ENCODE measurements at places on chromosomes 2 and 18.

DNA sequence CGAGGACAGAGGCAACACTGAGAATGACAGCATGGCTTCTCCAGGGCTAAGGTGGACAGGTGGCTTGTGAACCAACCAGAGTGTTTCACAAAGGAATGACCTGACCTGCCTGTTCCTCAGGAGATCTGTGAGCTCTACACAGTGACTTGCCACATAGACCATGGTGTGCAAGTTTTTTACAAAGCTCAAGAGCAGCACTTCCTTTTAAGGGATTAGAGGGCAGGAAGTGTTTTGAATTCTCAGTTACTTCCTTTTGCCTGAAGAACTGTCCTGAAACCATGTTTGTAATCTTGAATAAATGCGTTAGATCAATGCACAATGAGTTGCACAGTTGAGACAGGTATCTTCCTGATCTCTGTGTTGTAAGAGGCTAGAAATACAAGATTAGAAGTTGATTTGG is 421.9 kb downstream of the THSD7B start:
- no peak for DNase-seq

DNA sequence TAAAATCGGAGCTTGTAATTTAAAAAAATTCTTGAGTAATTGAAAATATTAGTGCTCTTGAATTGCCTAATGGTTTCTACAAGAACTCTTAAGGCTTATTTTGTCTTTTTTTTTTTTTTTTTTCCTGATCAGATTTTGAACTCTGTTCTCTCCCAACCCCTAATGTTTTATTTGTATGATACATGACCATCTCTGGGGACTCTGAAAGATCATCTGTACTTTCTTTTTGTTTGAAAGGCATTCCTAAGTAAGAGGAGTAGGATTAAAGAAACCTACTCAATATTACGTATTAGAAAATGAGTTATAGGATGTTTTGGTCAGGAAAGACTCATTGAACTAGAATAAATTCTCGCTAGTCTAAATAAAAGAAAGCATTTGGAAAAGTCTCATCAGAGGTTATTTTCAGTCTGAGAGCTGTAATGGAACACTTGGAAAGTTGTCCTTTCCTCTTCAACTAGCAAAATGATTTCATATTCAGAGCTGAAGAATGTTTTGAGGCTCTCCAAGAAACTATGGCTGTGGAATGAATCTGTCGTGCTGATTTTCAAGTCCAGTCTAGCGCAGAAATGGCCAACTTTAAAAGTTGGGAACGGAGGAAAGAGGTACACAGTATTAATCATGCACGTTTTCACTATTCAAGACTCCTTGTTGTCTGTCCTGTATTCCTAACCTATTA is 182.7 kb downstream of the PRPF40A start:
- no peak for DNase-seq

GRCh38 chr2:5175231-5175630 is 517.0 kb upstream of the SOX11 start:
- DNase-seq: no peak

DNA sequence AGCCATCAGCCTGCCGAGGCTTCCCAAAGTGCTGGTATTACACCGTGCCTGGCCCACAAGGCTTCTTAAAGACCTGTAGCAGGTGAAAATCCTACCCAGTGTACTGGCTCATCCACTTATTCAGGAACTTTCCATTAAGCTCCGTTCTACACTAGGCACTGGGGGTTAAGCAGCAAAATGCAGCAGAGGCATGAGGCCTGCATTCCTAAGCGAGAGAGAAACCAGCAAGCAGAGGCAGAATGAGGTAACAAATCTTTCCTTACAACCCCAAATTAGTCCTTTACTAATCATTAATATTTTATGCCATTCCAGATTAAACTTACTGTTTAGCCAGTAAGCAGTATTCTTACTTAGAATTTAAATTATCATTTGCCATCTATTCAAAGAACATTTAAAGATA is 32.8 kb downstream of the UXS1 start:
- DNase-seq: no peak

DNA sequence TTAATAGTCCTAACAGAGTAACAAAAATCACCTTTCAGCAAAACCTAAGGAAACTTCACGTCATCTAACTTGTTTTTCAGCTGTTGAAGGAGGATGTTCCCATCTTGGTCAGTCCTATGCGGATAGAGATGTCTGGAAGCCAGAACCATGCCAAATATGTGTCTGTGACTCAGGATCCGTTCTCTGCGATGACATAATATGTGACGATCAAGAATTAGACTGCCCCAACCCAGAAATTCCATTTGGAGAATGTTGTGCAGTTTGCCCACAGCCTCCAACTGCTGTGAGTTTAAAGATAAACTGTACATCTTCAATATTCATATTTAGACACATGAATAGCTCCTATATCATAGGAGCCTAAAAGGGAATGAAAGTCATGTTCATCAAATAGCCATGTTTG is 10.5 kb downstream of the COL3A1 start:
- no peak for DNase-seq

- DNase-seq: no peak
Measured at GRCh38 chr18:12895626-12896025, 11.6 kb upstream of the PTPN2 start.

DNA sequence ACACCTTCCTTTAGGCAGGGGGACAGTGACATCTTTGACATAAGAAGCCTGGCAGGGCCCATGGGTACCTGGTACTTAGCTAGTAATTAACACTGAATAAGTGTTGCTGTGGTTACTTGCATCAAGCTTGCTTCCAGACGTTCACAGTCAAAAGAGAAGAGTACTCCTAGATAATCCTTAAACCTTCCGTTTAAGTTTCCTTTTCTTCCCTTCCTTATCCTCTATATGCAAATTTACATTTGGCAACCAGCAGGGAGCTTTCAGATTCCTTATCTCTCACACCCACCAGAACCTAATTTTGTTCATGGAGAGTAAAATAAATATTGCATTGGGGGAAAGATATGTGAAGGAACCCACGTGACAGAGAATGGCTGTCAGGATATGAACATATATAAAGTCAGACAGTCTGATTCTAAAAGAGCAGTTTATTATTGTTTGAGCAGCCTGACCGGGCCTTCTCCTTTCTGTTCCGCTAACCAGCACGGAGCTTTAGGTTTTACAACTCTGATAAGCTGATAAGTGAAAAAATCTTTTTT is 7.8 kb upstream of the RAB31 start:
- no peak for DNase-seq

DNA sequence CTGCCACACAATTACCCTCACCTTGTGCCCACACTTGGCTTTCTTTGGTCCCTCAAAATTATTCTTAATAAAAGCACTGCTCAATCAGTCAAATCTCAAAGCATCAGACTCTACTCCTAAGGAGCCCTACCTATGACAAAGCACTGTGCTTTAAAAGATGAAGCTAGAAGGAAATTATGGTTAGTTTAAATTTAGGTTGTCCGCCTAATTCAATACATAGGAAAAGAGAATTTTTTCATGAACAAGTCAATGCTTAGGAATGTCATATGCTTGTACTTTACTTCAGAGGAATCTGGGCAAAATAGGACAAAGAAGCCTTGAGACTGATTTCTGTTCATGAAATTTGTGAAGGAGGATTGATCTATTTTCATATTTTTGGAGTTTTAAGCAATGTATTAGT is 726.4 kb upstream of the CDH2 start:
- DNase-seq: no peak

- DNase-seq: no peak
Measured at GRCh38 chr2:28993206-28993960, 12.3 kb downstream of the TOGARAM2 start.

GRCh38 chr18:43547456-43547855 is 270.2 kb upstream of the SYT4 start:
- DNase-seq: no peak

DNA sequence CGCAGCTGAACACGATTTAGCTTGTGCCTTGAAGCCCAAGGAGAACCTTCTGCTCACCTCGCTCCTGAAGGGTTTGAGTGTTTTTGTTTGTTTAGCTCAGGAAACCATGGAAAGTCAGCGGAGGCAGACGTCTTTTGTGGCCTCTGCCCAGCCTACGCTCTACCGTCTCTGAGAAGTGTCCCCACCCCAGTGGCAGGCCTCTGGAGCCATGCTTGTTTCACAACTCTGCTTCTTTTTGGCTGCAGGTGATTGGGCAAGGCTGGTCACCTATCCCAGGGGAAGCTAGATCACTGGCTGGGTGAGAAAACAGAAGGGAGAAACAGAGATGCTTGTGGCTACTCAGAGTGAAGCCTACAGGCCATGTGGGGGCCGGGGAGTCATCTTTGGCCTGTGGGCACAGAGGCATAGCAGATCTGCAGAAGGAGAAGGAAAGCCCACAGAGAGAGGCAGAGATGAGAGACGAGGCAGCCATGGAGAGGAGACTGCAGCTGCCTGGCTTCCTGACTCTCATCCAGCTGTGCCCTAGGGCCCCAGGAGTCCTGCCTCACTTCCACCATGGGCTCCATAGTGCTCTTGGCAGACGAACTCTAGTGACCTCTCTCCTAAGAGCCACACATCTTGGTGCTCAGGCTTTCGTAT is 50.1 kb downstream of the CIB4 start:
- DNase-seq: no peak

DNA sequence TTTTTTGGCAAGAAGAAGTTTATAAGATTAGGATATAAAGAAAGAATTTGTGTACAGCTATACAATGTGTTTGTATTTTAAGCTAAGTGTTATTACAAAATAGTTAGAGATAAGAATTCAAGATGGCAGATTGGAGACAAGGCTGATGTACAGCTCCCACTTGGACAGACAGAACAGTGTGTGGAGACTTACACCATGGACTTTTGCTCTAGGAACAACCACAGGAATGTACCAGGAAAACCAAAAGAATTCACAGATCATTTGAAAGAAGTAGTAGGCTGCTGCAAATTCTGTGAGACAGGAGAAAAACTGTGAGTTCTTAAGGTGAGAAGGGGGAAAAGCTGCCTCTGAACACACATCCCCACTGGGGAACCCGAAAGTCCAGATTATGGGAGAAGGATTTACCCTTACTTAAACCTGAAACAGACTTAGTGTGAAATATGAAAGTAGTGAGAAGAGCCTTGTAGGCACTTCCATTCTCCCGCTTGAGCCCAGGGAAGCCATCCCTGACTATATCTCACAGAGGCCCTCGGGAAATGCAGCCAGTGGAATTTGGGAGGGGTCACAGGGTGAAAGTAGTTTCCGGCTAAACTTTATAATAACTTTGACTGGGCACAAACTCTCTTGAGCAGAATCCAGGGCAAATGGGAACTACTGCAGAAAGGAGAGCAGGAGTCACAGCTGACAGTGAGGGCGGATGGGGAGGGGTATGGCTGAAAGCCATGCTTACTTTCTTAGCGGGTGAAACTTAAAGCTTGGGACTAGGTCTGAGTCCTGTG is 11.6 kb upstream of the RPRD1A start:
- DNase-seq: no peak

All from activated naive CD8-positive, alpha-beta T cell treated with anti-CD3 and anti-CD28 coated beads, Interleukin-2, amount 50 U/mL, for 16 hours (primary cell).